ENCODE measurements at places on chromosomes 7 and 10. TPM values are rescaled to one million over a fixed set of nuclear protein-coding genes. Genes with fewer than 3 reads are reported as not detected.

The OR2A1 gene
- not detected for total RNA-seq

- DNase-seq = no peak
These were observed 287.5 kb upstream of the PHYHIPL start for GRCh38 chr10:58888957-58889356.

GRCh38 chr7:123727071-123727837, 21.5 kb downstream of the WASL start:
- no peak for DNase-seq

- no peak for DNase-seq
These were observed 68.5 kb downstream of the CRTAC1 start for GRCh38 chr10:97961945-97962344.

GRCh38 chr7:77235276-77235675, 35.7 kb upstream of the FGL2 start:
- no peak for DNase-seq

- no peak for DNase-seq
These were observed 146.0 kb downstream of the FANK1 start for GRCh38 chr10:126042354-126042753.

The TMEM176B gene
- not detected for total RNA-seq

The SLC16A12 gene
- total RNA-seq = not detected

DNA sequence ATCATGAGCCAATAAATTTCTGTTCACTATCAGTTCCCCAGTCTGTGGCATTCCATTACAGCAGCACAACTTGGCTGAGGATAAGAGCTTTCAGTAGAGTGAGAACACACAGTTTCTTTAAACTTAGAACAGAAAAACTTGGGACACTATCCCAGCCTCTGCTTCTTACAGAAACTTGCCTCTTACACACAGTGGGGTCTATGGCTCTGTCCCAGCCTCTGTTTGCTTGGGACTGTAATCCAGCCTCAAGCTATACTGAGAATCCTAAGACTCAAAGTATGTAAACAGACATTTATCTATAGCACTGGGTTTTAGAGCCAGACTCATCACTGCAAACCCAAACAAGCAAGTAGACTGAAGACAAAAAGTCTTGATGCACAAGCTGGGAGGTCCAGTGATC, 355.8 kb upstream of the VSTM2A start:
- no peak for DNase-seq

DNA sequence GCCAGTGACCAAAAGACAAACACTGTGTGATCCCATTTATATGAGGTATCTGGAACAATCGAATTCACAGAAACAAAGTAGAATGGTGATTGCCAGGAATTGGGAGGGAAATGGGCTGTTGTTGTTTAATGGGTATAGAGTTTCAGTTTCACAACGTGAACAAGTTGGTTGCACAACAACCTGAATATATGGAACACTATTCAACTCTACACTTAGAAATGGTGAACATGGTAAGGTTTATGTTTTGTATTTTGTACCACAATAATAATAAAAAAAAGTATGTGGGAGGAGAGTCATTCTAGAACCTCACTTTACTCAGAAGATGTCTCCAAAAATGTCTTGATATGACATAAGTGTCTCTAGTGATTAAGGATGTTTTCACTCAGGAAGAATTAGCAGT, 85.2 kb upstream of the SGCE start:
- no peak for DNase-seq

GRCh38 chr10:62278441-62278910, 9.8 kb upstream of the RTKN2 start:
- DNase-seq = no peak

GRCh38 chr10:90930971-90931871, 10.3 kb upstream of the ANKRD1 start:
- DNase-seq = no peak

GRCh38 chr7:87116315-87116714, 35.9 kb upstream of the DMTF1 start:
- DNase-seq = no peak

DNA sequence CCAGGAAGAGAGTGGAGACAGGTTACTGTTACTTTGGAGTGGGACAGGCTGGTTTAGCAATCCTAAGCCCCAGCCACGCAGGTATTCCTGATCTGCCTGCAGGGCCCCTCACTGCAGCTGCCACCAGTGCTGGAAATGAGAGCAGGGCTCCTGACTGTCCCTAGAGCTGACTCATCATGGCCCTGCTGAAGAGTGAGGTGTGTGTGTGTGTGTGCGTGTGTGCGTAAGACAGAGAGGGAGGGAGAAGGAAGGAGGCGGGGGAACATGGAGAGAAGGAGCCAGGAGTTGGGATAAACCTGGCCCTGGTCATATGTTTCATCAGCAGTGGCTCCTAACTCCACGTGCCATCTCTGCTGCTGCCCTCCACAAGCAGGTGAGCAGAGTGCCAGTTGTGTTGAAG, 3.6 kb downstream of the FOXI2 start:
- DNase-seq = no peak

DNA sequence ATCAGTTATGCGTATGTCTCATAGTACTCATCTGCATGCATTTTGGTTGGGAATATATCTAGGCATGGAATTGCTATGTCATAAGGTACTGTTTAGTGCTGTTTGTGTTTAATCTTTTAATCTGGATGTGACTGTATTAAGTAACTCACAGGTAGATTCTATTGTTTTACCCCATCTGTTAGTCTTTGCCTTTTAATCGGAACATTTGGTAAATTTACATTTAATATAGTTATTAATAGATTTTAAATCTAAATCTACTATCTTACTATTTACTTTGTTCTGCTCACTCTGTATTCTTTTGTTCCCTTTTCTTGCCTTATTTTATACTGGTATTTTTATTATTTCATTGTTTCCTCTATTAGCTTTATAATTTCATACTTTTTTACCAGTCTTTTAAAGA, 10.6 kb upstream of the ITGA8 start:
- no peak for DNase-seq

The CACNB2 gene
- total RNA-seq = not detected

DNA sequence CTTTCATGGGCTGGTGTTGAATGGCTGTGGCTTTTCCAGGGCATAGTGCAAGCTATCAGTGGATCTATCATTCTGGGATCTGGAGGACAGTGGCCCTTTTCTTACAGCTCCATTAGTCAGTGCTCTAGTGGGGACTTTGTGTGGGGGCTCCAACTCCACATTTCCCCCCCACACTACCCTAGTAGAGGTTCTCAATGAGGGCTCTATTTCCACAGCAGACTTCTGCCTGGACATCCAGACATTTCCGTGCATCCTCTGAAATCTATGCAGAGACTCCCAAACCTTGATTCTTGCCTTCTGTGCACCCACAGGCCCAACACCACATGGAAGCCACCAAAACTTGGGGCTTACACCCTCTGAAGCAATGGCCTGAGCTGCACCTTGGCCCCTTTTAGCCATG, 208.3 kb upstream of the MKLN1 start:
- no peak for DNase-seq

The CALY gene
- not detected for total RNA-seq

The BPGM gene
- 24.9 TPM for total RNA-seq

- no peak for DNase-seq
These were observed 14.4 kb upstream of the MYL7 start for GRCh38 chr7:44155191-44156185.

GRCh38 chr7:19369806-19370205, 224.6 kb upstream of the FERD3L start:
- DNase-seq = no peak

The TMEM140 gene
- 8.6 TPM for total RNA-seq

The ASAH2B gene
- total RNA-seq = 3.1 TPM

DNA sequence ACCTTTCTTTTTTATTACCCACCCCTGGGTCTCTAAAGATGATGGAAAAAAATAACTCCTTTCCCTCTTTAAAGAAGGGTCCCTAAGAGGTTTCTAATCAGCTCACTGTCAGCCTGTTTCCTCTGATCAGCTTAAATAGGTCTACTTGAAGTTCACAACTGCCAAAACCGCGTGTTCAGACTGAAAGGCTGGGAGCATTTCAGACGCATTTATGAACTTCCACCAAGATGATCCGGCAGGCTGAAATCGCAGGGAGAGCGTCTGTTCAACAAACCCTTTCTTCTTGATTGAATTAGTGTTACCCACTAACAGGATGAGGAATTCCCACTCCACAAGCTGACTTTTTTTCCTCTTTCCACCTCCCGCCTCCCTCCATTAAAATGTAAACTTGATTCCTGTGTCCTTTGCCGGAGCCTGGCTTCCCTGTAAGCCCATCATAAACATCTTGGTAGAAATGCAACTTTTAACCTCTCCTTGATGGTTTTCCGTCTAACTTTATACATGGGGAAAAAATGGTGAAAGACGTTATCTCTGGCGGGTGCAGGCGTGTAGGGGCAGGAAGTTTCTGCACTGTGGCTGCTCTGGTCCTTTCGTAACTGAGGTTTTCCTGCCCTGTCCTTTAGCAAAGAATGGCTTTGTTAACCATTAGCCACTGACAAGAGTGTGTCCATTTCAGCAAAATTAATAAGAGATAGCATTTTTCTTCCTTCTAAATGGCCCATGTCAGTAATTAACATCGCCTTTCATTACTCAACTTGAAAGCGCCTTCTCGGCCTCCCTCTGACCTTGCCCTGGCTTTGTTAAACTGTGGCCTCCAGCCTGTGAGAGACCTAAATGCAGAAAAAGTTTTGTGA, 130.7 kb downstream of the BAMBI start:
- DNase-seq = no peak

The SVOPL gene
- not detected for total RNA-seq

The ARHGEF5 gene
- total RNA-seq = 17.2 TPM
